Activated CD4-positive, alpha-beta T cell treated with anti-CD3 and anti-CD28 coated beads, Interleukin-2, amount 10 ng/mL, durations not matched to agents 24 days and 14 days (primary cell): ENCODE measurements at places on chromosomes 13 and 19. TPM values are rescaled to one million over a fixed set of nuclear protein-coding genes. Genes with fewer than 3 reads are reported as not detected.

Gene KCNN1
- total RNA-seq = 0.62 TPM in 1 of 2 replicates, not detected in the other

DNA sequence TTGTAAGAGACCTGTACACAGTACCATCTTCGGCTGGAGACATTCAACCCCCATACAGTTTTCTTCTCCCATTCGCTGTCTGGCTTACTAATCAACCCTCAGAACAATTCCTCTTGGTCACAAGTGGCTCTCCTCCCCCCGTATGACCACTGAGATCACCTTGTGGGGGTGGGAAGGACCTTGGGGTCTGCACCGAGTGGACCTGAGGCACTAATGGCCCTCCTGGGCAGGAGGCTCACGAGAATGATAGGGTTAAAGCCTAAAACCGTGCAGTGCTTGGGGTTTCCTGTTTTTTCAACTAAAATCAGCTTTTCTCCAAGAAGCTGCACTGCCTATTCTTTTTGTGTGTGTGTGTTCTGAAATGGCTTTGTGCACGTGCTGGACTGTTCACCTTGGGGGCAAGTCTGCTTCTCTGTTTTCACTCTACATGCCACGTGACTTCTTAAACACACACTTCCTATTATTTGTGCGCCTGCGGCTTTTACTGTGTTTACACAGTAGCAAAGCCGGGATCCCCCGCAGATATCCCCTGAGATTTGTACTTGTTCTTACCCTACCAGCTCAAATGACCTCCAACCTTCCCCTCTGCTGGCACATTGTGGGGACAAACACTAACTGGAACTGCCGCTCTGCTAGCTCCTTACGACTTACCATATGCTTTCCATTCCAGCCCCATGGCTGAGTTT, 12.3 kb downstream of the RBM26 start:
- peak overlapping the region; percentile 80 for H3K4me3 ChIP-seq
- peaks cover 54% of the 10 kb centered on the region for H3K36me3 ChIP-seq
- peak overlapping the region; percentile 83 for H3K27ac ChIP-seq
- H3K4me1 ChIP-seq = peaks cover 47% of the 10 kb centered on the region
- DNase-seq = peak; percentile 78
- H3K27me3 ChIP-seq = no peaks in the 10 kb centered on the region

DNA sequence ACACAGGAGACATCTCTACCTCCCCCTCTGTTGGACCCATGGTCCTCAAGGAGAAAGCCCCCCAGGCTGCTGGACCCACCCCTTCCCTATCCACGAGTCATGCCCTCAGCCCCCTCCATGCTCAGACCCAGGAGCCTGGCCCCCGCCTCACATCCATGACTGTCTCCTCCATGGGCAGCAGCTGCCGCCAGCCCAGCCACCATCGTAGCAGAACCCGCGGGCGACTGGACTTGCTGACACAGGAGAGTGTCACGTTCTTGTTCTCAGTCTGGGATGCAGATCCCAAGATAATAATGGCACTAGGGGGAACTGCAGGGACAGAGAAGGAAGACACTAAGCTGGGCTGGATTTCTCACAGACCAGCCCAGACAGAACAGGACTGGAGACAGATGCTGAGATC, 3.8 kb downstream of the NPHS1 start:
- no peak for DNase-seq
- no peak overlapping the region for H3K27ac ChIP-seq
- H3K36me3 ChIP-seq = no peaks in the 10 kb centered on the region
- H3K4me3 ChIP-seq = no peak overlapping the region

- H3K27ac ChIP-seq = no peak overlapping the region
- H3K27me3 ChIP-seq = peaks cover 2% of the 10 kb centered on the region
- H3K4me1 ChIP-seq = peaks cover 2% of the 10 kb centered on the region
- no peak overlapping the region for H3K4me3 ChIP-seq
- H3K36me3 ChIP-seq = no peaks in the 10 kb centered on the region
- DNase-seq = no peak
Observed at GRCh38 chr19:30670011-30670329, 297.8 kb downstream of the ZNF536 start.

Gene NKPD1
- 0.16 and 0.28 TPM in 2 replicates for total RNA-seq

Gene SIGLEC5
- total RNA-seq = not detected in 2 replicates

- H3K4me3 ChIP-seq = no peak overlapping the region
- H3K27me3 ChIP-seq = peaks cover 10% of the 10 kb centered on the region
- H3K27ac ChIP-seq = no peak overlapping the region
- no peaks in the 10 kb centered on the region for H3K36me3 ChIP-seq
- H3K4me1 ChIP-seq = peaks cover 7% of the 10 kb centered on the region
- no peak for DNase-seq
Observed at GRCh38 chr13:43583321-43583720, 203.5 kb downstream of the ENOX1 start.

Gene ITGBL1
- not detected in 2 replicates for total RNA-seq

GRCh38 chr19:31262725-31263191, 86.5 kb downstream of the TSHZ3 start:
- H3K27ac ChIP-seq = no peak overlapping the region
- peaks cover 11% of the 10 kb centered on the region for H3K27me3 ChIP-seq
- H3K36me3 ChIP-seq = no peaks in the 10 kb centered on the region

GRCh38 chr13:110232142-110232541, 74.8 kb downstream of the COL4A1 start:
- H3K4me3 ChIP-seq = no peak overlapping the region
- no peak overlapping the region for H3K27ac ChIP-seq
- H3K27me3 ChIP-seq = peaks cover 16% of the 10 kb centered on the region
- no peaks in the 10 kb centered on the region for H3K36me3 ChIP-seq
- H3K4me1 ChIP-seq = no peaks in the 10 kb centered on the region

DNA sequence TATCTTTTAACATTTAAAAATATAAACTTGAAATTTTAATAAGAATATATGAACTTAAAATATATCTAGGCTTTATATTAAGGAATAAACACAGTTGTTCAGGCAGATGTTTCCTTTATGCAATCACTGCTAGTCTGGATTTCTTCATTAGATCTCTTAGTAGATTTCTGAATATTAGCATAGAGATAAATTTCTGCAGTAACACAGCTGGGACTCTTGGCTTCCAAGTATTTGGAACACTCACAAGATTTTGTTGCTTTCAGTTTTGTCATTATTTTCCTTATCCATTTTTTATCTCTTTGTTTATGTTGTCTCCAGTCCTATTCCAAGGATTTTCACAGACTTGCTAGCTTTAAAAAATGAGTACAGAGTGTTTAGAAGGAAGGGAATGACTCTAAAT, 857.1 kb downstream of the GPC5 start:
- no peaks in the 10 kb centered on the region for H3K4me1 ChIP-seq
- H3K27me3 ChIP-seq = no peaks in the 10 kb centered on the region
- no peak overlapping the region for H3K4me3 ChIP-seq
- DNase-seq = no peak
- no peak overlapping the region for H3K27ac ChIP-seq

Gene LRG1
- total RNA-seq = 0.24 and 0.40 TPM in 2 replicates

DNA sequence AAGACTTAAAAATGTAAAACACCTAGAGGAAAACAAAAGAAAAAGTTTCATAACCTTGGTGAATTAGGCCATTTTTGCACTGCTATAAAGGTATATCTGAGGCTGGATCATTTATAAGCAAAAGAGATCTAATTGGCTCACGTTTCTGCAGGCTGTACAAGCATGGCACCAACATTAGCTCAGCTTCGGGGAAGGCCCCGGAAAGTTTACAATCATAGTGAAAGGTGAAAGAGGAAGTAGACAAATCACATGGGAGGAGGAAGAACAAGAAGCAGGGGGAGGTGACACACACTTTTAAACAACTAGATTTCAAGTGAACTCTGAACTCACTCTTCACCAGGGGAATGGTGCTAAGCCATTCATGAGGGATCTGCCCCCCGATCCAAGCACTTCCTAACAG, 1358.5 kb upstream of the PCDH9 start:
- no peaks in the 10 kb centered on the region for H3K36me3 ChIP-seq
- H3K27me3 ChIP-seq = no peaks in the 10 kb centered on the region
- H3K27ac ChIP-seq = no peak overlapping the region
- H3K4me1 ChIP-seq = no peaks in the 10 kb centered on the region
- DNase-seq = no peak

Gene S1PR5
- total RNA-seq = not detected in 2 replicates

DNA sequence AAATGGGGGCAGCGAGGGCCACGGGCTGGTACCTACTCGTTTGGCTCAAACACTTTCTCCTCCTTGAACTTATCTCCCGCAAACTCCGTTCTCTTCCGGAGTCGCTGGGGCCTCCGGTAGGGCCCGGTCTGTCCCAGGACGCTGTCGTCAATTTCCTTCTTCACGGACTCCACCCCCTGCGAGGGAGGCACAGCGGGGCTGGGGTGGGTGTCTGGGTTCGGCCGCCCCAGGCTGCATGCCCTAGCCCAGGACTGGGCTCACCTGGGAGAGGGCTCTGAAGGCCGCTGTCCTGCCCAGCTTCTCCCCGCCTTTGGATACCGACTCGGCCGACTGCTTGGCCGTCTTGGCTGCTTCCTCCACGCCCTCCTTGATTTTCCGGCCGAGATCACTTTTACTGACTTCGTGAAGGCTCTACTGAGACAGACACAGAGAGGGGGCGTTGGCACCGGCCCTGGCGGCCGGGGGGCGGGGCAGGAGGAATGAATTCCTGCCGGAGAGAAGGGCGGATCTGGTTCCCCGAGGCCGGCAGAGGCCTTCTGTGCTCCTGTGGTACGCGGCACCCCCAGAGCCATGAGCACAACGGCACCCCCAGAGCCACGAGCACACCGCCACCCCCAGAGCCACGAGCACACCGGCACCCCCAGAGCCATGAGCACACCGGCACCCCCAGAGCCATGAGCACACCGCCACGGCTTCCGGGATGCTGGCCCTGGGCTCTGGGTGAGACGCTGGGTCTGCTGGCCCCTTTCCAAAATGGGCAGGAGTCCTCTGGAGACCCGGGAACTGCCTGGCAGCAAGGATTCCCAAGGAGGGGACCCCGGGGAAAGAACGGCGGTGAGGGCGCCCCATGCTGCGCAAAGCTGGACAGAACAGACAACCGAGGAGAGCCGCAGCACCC, 8.1 kb upstream of the CTXN1 start:
- no peak for DNase-seq
- H3K4me1 ChIP-seq = peaks cover 2% of the 10 kb centered on the region
- H3K27ac ChIP-seq = no peak overlapping the region

Gene ZNF823
- 2.4 and 3.0 TPM in 2 replicates for total RNA-seq

Gene GPR12
- not detected in 2 replicates for total RNA-seq

GRCh38 chr19:49287141-49287770, 37.7 kb downstream of the SLC6A16 start:
- H3K27ac ChIP-seq = no peak overlapping the region
- no peak overlapping the region for H3K4me3 ChIP-seq

DNA sequence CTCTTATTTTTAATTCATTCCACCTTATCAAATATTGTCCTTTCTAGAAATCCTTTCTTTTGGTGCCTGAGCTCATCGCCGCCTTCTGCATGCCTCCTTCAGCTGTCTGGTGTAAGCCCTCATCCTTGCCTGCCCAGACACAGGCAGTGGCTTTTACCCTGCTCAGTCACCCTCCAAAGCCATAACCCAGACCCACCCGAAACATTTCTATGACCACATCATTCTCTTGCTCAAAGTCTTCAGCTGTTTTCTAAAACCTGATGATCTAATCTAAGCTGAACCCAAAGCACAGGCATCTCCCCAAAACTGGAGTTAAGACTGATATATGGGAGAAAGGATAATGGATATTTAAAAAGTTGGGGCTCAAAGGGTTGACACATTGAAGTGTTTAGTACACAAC, 753.7 kb upstream of the SGCG start:
- DNase-seq = no peak
- no peak overlapping the region for H3K27ac ChIP-seq
- H3K4me3 ChIP-seq = no peak overlapping the region
- no peaks in the 10 kb centered on the region for H3K36me3 ChIP-seq

DNA sequence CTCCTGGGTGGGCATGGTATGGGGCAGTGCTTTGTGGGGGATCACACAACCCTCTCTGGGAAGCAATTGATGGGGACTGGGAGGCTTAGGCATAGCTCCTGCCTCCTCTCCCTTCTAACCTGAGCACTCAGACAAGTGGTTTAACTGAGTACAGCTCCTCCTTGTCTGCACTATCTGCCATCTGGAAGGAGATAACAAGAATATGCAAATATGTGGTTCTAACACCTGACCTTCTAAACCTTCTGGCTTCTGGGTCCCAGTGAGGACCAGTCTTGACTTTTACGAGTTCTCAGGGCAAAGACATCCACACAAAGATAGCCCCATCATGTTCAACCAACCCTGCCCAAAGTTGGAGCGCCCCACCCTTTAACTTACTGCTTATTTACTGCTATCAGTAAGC, 381.0 kb upstream of the TSHZ3 start:
- no peak for DNase-seq
- no peaks in the 10 kb centered on the region for H3K27me3 ChIP-seq
- H3K27ac ChIP-seq = no peak overlapping the region
- H3K4me3 ChIP-seq = no peak overlapping the region
- no peaks in the 10 kb centered on the region for H3K4me1 ChIP-seq

DNA sequence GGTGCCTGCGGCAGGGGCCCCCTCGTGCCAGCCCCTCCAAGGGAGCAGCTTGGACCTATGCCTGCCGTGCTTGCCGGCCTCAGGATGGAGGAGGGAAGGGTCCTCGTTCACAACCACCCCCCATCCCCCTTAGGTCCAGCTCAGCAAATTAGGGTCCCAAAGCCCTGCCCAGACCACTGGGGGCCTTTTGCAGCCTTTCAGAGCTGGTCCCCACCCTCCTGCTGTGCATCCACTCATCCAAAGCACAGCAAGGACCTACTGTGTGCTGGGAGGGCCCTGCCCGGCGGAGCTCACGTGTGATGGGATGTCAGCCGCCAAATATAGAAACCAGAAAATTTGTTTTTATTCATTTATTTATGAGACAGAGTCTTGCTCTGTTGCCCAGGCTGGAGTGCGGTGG, 16.5 kb upstream of the SLC7A10 start:
- H3K4me3 ChIP-seq = no peak overlapping the region
- no peaks in the 10 kb centered on the region for H3K36me3 ChIP-seq
- no peaks in the 10 kb centered on the region for H3K4me1 ChIP-seq
- DNase-seq = no peak
- no peak overlapping the region for H3K27ac ChIP-seq

GRCh38 chr19:3798137-3798536, 12.0 kb upstream of the MATK start:
- H3K27me3 ChIP-seq = peaks cover 4% of the 10 kb centered on the region
- peak; percentile 79 for DNase-seq
- peak overlapping the region; percentile 52 for H3K27ac ChIP-seq
- peaks cover 5% of the 10 kb centered on the region for H3K36me3 ChIP-seq

- H3K36me3 ChIP-seq = peaks cover 6% of the 10 kb centered on the region
- H3K27me3 ChIP-seq = no peaks in the 10 kb centered on the region
- H3K27ac ChIP-seq = no peak overlapping the region
- DNase-seq = no peak
- peaks cover 31% of the 10 kb centered on the region for H3K4me1 ChIP-seq
Observed at GRCh38 chr13:102593466-102593865, 3.3 kb upstream of the TPP2 start.

DNA sequence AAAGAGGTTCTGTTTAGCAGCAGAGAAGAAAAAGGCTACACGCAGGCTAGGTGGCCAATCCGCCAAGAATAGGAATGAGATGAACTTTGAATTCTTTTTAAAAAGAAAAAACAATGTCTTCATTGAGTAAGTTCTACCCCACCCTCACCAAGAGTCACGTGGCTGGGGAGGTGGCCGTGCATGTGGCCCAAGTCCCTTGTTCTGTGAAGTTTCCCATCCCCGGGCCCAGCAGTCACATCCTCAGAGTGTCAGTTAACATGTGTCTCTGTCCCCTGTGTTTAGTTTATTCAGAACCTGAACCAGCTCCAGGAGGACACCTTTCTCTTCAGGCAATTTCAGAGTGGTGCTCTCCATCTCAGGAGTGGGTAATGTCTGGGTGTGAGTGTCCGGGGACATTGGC, 57.1 kb upstream of the MCF2L start:
- H3K27ac ChIP-seq = no peak overlapping the region
- DNase-seq = no peak
- peaks cover 1% of the 10 kb centered on the region for H3K27me3 ChIP-seq
- no peaks in the 10 kb centered on the region for H3K4me1 ChIP-seq
- no peak overlapping the region for H3K4me3 ChIP-seq
- H3K36me3 ChIP-seq = no peaks in the 10 kb centered on the region

Gene EPN1
- total RNA-seq = 44.7 and 45.4 TPM in 2 replicates
